EH (cell line): ENCODE measurements at places on chromosomes 2 and 18.

DNA sequence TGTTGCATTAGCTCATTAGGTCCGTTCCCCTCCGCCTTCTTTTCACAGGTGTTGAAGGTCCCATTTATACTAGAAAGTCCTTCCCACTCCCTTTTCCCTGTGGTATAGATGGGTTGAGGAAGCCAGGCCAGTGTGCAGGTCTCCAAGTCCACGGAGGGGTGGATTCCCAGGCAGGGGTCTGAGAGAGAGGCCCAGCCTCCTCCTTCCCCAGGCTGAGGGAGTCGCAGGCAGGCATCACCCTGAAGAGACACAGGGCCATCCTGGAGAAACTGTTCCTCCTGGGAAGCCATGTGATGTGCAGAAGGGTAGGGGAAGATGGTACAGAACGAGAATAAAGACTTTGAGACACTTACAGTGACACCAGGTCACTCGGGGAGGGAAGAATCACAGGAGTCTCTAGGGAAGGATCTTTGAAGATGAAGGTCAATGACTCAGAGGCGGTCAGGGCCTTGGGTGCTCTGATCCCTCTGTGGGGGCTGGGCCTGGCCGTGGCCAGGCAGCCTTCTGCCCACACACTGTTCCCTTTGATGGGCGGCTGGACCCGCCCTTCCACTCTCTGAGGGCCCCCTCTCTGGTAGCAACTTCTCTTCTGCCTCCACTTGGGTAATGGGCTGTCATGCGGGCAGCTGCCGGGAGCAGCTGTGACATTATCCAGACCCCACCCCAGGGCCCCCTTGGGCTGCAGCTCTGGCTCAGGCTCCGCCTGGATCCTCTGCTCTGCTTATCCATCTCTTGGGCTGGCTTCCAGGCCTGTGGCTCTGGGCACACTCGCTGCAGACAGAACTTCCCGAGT, 45.1 kb downstream of the RHOB start:
- no peak for DNase-seq

- DNase-seq = peak; percentile 76
Measured at GRCh38 chr2:43051338-43051737, 175.1 kb downstream of the ZFP36L2 start.

- DNase-seq = no peak
Measured at GRCh38 chr2:109649736-109650695, 35.9 kb downstream of the SOWAHC start.

DNA sequence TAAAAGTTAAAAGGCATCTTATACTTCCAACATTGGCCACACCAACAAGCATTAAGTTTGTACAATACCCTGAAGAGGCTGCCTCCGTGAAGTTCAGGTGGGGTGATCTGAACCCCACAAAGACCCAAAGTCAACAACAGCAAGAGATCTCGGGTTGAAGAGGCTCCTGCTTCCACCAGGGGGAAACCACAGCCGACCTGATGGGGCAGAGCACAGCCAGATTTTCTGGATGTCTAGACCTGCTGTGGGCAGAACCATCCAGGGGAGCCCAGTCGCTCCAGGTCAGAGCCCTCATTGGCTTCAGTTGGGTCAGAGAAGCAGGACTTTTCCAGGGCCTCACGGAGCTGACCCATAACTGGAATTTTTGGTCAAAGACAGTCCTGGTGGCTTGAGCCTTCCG, 66.5 kb upstream of the ACKR3 start:
- no peak for DNase-seq

DNA sequence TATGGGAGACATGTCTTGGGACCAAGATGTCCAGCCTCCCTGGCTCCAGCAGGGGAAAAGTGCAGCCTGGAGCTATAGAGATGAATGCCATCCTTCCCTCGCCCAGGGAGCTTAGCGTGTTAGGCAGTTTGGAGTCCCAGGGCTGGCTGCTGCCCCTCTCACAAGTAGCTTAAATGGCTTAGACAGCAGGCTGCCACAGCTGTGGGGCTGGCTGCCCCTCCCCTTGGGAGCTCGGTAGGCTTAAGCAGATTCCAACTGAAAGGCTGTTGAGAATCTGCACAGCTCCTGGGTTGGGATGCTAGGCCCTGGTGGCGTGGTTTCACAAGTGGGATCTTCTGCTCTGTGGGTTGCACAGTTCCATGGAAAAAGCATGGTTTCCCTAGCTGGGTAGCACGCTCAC, 940.5 kb upstream of the DDX18 start:
- no peak for DNase-seq

DNA sequence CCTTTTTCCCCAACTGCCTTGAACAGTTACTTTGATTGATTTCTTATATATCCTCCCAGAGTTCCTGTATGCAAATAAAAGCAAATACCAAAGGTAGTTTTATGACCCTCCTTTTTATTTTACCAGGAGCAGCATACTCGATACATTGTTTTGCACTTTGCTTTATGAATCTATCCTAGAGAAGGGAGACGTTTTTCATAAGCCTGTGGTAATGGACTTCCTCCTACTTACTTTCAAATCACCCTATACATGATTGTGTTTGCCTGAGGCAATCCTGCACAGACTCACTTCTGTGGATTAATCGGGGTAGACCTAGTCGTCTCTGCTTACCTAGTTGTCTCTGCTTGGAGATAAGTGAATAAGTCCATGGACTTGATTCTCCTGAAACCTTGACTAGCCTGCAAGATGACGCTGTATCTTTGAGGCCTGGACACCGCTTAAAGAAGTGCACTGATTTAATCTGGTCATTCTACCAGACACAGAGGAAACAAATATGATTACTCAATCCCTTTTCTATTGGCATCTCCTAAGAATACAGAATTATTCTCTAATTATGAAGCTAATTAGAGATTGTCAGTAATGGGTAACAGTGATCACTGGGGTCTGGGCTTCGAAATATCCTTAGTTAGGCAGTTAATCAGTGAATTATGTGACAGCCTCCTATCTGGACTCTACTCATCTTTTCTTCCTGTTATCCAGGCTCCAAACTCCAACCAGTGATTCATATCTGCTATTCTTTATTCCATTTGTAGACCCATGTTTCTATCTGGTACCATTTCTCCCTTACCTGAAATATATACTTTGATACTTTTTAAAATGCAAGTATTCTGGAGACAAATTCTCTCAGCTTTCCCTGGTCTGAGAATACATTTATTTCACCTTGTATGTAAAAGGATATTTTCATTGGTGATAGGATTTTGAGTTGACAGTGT, 447.4 kb upstream of the TRIB2 start:
- DNase-seq = no peak

- DNase-seq = no peak
Measured at GRCh38 chr2:182652326-182652725, 63.7 kb upstream of the DNAJC10 start.

GRCh38 chr2:29304399-29305060, 189.3 kb downstream of the CLIP4 start:
- DNase-seq = no peak

- DNase-seq = no peak
Measured at GRCh38 chr2:118102433-118103082, 14.3 kb downstream of the INSIG2 start.

DNA sequence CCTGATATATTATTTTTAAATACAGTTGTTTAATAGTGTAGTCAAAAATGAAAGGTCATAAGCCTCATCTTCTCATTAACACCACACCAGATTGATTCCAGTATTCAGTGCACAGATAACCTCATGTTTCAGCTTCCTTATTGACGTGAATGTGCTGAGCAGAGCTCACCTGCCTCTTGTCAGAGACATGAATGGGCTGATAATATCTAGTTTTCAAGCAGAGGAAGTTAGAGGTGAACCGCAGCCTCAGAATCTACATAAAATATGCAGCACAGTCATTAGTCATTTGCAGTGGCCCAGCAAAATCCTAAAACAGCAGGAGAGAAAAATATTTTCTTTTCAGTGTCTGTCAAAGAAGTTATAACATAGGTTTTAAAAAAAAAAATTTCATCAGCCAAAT, 216.2 kb downstream of the GBX2 start:
- peak; percentile 27 for DNase-seq

- DNase-seq = peak; percentile 73
Measured at GRCh38 chr2:137928547-137929518, 35.4 kb upstream of the HNMT start.

- no peak for DNase-seq
Measured at GRCh38 chr18:31825772-31826171, 65.1 kb upstream of the SLC25A52 start.

DNA sequence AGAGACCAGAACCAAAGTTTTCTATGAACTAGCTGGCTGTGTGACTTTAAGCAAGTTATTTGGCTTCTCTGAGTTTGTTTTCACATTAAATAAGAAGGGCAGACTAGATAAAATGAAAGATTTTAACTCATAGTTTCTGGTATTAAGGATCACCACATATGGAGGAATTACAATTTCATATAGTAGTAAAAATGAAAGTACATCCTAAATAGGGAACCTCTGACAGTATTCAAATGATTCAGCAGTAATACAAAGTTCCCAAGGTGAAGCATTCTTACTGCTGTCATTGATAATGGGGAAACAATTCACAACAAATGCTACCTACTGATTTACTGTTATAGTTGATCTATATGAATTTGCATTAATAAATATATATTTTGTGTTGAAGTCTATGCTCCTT, 170.3 kb upstream of the VRK2 start:
- DNase-seq = no peak

DNA sequence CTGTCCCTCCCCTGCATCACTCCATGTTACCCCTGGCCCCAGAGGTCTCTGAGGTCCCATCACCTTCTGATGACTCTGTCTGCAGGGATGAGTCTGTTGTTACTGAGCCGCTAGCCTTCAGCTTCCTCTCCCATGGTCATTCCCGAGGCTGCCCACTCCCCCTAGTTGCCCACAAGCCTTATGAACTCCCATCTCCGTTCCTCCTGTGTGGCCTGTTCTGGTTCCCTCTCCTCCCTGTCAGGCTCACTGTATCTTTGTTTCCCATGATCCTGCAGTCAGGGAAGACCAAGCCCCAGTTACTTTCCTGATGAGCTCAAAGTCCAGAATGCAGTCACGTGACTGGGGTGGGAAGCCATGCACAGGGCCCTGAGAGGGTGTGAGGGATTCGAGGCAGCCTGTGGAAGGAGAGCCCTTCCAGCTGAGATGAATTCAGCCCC, 39.5 kb downstream of the INPP4A start:
- DNase-seq = no peak

DNA sequence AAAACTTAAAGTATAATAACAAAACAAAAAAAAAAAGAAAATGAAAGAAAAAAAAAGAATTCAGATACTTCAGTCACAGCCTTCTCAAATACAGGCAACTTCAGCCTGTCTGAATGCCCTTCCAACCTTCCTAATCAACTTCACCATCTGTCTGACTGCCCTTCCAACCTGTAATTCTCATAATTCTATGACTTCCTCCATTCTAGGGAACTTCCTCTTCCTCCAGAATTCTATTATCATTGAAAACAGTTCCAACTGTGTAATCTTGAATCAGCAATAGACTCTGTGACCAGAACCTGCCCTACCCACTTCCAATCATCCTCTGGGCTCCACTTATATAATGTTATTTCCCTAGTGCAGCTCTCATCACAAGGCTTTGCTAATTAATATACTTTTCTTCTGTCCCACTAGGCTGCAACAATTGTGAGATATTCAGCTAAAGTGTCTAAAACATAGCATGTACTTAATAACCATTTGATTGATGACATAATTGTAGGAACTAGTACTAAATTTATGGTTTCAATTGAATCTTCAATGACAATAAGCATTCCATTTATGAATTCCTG, 127.3 kb downstream of the UPP2 start:
- no peak for DNase-seq
